NCI-H748 treated with DMSO at 0.1 percent for 48 hours (cell line): ENCODE measurements at places on chromosomes 16 and 17.

DNA sequence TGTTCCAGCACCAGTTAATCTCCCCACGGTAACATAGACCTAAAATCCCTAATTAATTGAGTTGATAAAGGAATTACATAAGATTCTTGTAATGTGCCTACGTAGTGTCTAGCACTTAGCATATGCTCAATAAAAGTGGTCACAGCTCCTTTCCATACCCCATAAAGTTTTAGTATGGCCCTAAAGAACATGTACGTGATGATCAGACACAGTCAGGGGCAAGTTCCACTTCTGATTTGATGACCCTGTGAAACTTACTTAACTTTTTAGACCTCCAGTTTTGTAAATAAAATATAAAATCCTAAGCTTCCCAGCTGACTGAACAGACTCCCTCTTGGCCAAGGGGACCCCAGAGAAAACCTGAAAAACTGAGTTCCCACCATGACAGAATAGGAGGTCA lies 391.3 kb upstream of the ERCC4 start:
- no peak for DNase-seq

- DNase-seq = no peak
Observed at GRCh38 chr17:45092911-45093430, 31.9 kb downstream of the NMT1 start.

DNA sequence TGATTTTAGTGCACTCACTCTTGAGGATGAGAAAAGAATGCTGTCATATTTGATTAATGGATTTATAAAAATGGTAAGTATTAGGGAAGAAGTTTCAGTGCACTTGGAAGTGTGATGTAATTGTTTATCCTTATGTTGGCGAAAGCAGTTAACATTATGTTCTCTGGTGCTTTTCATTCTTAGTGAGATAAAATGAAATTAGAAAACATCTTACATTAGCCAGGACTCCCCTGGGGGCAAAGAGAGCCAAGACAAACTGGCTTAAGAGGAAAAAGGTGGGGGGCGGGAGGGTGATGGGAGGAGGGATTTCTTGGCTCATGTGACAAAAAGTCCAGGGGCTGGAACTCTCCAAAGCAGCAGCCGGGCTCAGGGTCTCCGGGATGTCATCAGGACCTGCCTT lies 73.2 kb downstream of the KNOP1 start:
- DNase-seq = no peak

- DNase-seq = no peak
Observed at GRCh38 chr17:7352910-7353635, 1.1 kb downstream of the KCTD11 start.

GRCh38 chr17:6374761-6375312 lies 60.1 kb downstream of the AIPL1 start:
- no peak for DNase-seq

DNA sequence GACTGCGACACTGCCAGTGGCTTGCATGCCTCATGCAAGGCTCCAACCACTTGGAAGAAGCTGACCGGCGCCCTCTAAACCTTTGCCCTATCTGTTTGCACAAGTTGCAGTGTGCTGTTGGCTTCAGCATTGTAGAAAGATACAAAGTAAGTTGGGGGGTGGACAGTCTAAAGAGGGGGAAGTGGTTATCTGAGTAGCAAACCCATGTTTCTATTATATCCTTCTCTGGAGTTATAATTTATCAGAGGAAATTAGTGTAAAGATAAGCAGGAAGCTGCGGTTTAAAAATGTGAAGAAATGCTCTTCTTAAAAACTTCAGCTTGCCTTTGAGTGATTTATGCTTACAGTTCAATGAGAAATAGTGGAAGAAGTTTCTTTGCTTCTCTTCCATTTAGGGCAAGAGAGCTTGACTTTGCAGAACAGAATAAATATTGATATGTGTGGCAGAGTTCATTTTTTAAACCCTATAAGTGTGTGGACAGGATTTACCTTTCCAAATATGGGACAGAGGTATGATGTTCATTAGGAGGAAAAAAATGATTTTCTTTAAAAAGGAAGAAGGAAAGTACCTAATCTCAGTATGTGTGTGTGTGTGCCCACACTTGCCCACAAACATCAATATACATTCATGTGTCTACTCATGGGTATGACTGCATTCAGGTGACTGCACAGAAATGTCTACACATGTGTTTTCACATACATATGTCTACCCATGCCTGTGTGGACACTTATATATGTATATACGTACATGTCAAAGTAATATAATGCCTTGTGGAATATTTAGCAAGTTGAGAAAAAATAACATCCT lies 8.1 kb downstream of the AMZ2 start:
- DNase-seq = no peak

- DNase-seq = no peak
Observed at GRCh38 chr17:35368081-35368830, 5.2 kb downstream of the SLFN11 start.

GRCh38 chr16:69311533-69312387 lies 610 bp downstream of the VPS4A start:
- no peak for DNase-seq

- DNase-seq = no peak
Observed at GRCh38 chr16:3112881-3113574, 642 bp downstream of the ZNF205 start.
